ENCODE measurements at places on chromosomes 11 and 22.

DNA sequence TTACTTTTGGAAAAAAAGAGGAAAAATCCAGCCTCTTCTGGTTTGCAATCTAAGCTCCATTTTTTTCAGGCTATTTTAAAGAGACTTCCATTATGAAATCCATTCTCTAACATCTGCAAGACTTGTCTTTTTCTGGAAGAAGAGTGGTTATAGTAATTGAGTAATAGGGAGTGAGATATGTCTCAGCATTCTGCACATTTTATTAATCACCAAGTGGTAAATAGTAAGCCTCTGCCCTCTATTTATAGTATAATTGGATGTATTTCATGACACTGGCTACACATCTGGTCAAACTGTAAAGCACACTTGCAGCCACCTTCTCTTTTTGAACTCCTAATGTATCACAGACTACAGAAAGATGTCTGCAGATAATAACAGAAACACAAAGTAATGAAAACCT is 391.1 kb downstream of the ETS1 start:
- no peak for DNase-seq

DNA sequence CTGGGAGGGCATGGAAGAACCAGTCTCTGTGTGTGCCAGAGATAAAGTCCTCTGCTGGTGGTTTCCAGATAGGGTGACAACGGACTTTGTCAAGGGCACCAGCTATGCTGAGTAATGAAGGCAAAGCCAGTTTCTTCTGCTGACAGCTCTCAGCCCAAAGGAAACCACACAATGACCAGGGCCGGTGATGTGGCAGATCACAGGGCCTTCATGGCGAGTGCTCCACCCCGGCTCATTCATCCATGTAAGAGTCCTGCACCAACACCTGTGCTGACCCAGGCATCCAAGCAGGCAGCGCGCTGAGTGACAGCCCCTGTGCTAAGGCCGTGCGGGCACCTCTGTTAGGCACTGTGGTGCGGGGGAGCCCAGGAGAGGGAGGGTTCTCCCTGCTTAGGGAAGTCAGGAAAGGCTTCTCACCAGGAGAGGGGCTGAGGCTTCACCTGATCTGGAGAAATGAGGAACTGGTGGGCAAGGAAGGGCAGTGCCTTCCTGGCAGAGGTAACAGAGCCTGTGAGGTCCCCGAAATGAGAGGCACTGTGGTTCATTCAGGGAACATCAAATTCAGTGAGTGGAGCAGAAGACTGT is 33.8 kb downstream of the TP53I11 start:
- DNase-seq: no peak

GRCh38 chr11:90241414-90241813 is 18.6 kb upstream of the CHORDC1 start:
- DNase-seq: no peak

DNA sequence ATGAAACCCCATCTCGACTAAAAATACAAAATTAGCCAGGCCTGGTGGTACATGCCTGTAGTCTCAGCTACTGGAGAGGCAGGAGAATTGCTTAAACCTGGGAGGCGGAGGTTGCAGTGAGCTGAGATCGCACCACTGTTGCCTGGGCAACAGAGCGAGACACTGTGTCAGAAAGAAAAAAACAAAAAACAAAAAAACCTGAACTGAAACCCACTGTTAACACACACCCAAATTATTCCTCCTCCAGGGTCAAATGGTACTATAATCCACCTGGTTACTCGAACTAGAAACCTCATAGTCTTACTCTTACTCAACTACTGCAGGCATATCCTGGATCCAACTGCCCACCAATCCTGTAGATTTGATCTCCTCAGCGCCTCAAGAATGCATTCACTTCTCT is 35.5 kb downstream of the USP28 start:
- DNase-seq: no peak

GRCh38 chr22:47994045-47994444 is 1231.6 kb downstream of the TBC1D22A start:
- no peak for DNase-seq

All from T-helper 17 cell (primary cell).